Right renal cortex interstitium (tissue), 3 donors: ENCODE measurements at places on chromosomes 4 and X. TPM values are rescaled to one million over a fixed set of nuclear protein-coding genes. Genes with fewer than 3 reads are reported as not detected.

DNA sequence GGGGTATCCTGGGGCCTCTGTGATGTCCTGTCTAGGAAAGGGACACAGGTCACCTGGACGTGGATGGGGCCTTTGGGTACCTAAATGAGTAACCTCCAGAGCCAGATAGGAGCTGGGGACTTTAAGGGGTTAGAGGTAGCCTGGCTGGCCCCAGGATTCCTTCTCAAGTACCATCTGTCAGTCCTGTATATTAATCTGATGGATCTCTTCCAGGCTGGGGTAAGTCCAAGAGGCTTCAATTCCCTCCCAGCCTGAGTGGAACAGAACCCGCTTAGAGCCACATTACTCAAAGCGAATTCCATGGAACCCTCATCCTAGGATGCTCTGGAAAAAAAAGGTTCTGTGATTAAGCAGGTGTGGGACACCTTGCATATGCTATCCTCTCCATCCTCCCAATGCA lies 24.8 kb upstream of the MAP3K15 start:
- DNase-seq: no peak

- no peak for DNase-seq
Observed at GRCh38 chr4:106671716-106672115, 303.1 kb upstream of the GIMD1 start.

- no peak for DNase-seq
Observed at GRCh38 chr4:147969573-147970385, 237.9 kb downstream of the ARHGAP10 start.

DNA sequence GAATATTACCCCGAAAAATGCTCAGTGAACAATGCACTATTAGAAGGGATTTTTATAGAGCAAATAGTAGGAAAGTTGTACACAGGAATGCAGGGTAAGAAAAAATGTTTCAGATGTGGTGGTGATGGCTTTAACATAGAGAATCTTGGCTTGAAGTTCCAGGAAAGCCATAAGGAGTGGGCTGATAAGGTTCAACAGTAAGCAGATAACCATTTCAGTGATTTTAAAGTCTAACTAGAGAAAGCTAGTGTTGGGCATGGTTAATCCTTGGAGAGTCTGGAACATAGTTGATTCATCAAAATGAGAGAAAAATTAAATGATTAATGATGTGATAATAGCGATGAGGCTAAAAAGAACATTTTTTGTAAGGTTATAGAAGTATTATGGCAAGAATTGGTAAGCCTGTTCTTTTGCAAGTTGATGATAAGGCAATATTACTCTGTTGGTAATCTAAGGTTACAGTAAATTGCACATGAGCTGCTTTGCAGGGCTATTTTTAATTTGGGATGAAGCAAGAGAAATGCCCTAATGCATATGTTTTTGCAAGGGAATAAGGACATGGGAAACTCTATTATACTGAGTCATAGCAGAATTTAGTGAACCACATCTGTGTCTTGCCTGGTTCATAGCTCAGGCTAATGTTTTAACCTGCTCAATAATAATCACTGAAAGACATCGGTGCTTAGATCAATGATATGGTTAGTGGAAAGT lies 44.3 kb downstream of the GALNTL6 start:
- DNase-seq: no peak

GRCh38 chrX:110509755-110510532 lies 151.3 kb downstream of the RTL9 start:
- DNase-seq: no peak

GRCh38 chr4:87882861-87883260 lies 50.1 kb downstream of the MEPE start:
- no peak for DNase-seq

- DNase-seq: no peak
Observed at GRCh38 chrX:46957297-46957696, 45.1 kb downstream of the JADE3 start.

DNA sequence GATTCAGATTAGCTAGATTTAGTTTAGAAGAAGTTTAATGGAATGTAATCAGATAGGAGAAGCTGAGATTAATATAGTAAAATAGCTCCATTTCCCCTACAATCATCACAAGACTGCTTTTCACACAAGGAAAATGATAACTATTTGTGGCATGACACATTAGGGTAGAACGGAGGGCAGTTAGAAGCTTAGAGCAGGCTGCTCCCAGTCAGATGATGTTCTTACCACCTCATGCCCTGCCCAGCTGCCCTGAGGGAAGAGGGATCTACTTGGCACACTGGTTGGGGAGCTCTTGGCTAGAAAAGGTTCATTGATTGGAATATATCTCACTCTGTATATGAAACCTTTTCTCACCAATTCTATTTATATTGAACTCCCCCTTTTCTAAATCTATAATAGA lies 180.7 kb upstream of the IL15 start:
- no peak for DNase-seq

- no peak for DNase-seq
Observed at GRCh38 chr4:8639777-8640720, 47.5 kb downstream of the CPZ start.

- DNase-seq: no peak
Observed at GRCh38 chr4:33149658-33150524, 2429.7 kb downstream of the PCDH7 start.

GRCh38 chrX:1661048-1661921 lies 46.4 kb downstream of the ASMT start:
- no peak for DNase-seq

DNA sequence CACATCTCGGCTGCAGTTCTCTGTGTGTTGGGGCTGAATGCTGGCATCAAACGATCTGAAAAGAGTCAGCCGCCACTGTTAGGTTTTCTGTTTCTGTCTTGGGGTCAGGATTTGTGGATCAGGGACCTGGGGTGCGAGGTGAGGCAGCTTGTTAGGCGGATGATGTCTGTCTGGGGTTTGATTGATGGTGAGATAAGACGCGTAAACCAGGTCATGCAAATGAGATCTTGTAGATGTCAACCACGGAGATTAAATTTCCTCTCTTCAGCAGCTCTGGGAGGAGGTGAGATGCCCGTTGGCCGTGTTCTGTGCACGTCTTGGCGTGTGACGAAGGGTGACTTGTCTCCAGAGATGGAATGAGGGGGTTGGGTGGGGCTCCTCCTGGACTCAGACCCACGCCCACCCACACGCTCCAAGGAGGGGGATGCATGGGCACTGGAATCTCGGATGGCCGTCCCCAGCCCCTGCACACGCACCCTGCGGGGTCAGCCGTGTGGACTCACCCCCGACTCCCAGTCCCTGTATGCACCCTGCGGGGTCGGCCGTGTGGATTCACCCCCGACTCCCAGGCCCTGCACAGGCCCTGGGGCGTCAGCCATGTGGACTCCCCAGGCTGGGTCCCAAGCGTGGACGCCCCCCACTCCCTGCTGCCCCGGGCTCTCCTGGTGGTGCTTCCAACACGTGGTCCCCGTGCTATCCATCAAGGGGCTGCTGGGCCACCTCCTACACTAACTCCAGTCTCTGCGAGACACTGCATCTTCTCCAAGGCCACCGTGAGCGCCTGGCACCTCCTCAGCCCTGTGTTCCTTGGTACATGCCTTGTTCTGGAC lies 16.0 kb upstream of the UVSSA start:
- DNase-seq: no peak

DNA sequence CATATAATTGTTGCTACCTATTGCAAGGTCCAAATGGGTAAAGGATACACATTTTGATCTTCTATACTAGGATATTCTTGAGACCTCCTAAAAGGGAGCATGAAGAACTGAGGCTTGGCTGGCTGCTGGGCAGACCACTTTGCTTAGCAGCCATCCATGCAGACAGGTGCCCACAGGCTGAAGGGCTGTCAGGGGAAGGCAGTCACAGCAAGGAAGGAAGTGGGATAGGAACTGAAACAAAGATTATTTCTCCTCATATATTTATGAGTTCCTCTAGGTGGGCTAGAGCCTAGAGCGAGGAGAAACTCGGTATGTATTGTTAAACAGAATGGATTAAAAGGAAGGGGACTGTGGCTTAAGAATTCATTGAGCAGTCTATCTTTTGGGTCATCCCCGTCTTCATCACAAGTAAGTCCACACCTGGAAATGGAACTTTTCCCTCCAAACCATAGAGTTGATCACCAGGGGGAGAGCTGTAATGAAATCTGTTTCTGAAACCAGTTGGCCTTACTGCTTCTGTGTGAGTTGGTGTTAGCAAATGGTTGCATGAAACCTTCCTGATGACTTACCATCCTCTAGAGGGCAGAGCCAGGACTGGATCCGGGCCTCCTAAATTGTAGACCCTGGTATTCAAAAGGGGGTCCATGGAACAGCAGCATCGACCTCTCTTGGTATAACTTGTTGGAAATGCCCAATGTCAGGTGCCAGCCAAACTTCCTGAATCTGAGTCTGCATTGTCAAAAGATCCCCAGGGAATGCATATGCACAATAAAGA lies 42.3 kb downstream of the AFF2 start:
- no peak for DNase-seq

DNA sequence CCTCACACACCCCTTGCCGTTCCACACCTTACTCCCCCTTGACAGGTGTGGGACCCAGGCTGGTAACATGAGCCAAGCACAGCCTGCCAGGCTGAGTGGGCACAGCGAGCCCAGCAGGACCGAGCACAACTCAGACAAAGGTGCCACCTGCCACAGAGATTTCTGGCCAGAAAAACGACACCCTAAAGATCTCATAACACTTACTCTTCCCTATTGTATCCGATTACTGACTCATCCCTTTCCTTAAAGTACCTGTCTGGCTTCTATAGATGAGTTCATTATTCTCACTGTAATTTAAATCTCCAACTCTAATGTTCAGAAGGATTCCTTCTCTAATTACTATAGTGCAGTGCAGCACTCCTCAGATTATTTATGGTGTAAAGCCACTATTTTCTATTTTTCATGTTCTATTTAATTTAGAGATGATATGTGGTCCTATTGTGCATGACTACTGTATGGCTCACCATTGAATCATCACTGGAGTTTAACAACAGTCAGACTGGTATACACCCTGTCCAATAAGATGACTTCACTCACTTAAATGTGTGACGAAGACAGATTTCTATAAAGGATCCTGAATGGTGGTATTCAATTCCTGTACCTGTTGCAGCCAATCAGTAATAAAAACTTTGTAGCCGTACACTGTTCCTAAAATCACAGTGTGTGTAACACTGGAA lies 7.6 kb upstream of the SYTL5 start:
- no peak for DNase-seq

DNA sequence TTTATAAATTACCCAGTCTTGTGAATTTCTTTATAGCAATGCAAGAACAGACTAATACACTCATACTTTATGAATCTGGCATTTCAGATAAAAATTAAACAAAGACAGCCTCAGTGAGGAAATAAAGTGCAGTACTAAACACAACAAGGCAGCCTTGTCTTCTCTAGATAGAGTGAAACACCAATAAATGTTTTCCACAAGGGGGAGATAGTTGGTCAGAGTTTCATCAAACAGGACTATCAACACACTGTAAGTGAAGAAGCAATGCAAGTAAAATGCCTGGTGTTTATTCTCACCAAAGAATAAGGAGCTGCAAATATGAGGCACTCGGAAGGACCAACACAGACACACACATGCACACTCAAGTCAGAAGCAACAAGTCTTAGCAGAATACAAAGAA lies 62.8 kb downstream of the FAM9B start:
- no peak for DNase-seq

DNA sequence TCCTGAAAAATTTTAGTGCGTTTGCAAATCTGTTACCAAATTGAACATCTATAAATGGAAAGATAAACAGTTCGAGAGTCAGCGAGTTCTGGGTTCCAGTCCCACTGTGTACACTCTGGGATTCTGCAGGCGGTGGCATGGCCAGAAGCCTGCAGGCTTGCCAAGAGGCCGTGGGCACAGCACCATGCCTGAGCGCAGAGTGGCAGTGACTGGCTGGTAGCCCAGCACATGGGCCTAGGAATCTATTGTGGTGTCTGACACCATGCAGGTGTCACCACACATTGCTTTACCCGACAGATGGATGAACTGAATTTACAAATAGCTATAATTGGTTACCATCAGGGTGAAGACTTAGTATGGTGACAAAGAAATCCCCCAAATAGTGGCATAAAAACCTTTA lies 71.7 kb upstream of the TLR3 start:
- no peak for DNase-seq

The LIMCH1 gene
- polyA plus RNA-seq: 120 TPM

The FRG2 gene
- polyA plus RNA-seq: not detected

The UGT2B10 gene
- polyA plus RNA-seq: 0.44 TPM

The RAB33A gene
- polyA plus RNA-seq: 0.50 TPM

The GDPD2 gene
- polyA plus RNA-seq: 1.1 TPM

The GPRASP2 gene
- 38.6 TPM for polyA plus RNA-seq

The PDE5A gene
- polyA plus RNA-seq: 46.4 TPM

The L1CAM gene
- 47.8 TPM for polyA plus RNA-seq

The FUNDC1 gene
- 36.9 TPM for polyA plus RNA-seq

The ZNF674 gene
- polyA plus RNA-seq: 6.3 TPM

The S100G gene
- polyA plus RNA-seq: not detected

The IQCM gene
- polyA plus RNA-seq: not detected
